Ecto neural progenitor cell (in vitro differentiated cells): ENCODE measurements at places on chromosomes 16 and 17.

DNA sequence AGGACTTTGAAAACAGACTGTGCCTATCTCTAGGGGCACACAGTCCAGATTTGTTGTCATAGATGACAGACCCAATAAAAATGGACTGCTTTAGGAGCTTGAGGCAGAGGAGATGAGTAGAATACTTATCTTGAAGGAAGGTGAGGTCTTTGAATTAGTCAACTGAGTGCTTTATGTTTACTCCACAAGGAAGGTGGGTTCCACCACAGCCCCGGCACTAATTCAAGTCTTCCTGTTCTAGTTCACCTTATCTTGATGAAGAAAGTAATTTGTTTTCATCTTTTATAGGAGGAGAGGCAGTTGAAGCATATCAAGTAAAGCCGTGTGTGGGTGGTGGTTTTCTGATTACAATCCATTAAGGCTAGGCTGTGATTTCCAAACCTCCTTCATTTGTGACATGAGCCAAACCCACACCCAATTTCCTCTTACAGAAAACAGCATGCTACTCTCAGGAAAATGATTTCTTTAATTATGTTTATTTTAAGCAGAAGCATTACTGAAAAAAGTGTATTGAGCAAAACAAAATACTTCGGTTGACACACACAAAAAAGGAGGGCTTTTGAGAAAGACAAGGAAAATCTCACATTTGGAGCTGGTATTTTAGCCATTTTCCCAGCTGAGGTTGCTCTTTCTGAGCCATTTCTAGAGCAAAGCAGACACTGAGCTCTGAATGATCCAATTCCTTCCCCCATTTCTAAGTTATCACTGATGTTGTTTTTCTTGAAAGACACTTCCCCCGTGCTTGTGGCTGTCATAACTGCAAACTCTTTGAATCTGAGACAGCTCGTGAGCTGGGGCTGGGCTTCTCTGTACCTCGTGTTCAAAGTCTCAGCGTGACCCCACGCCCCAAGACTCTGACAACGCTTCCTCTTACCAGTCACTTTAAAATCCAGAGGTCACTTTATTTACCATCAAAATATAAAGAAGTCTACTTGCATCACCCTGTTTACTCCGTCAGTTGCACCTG lies 35.4 kb downstream of the CDRT15 start:
- no peak for DNase-seq

GRCh38 chr16:89094252-89094879 lies 714 bp downstream of the ACSF3 start:
- no peak for DNase-seq

- no peak for DNase-seq
Measured at GRCh38 chr16:4935241-4935855, 1.6 kb downstream of the PPL start.

- no peak for DNase-seq
Measured at GRCh38 chr17:61997664-61998063, 67.4 kb downstream of the MED13 start.

- no peak for DNase-seq
Measured at GRCh38 chr17:78045316-78045715, 83.2 kb downstream of the TMC6 start.

GRCh38 chr17:32792207-32792606 lies 84.7 kb downstream of the MYO1D start:
- DNase-seq: no peak

DNA sequence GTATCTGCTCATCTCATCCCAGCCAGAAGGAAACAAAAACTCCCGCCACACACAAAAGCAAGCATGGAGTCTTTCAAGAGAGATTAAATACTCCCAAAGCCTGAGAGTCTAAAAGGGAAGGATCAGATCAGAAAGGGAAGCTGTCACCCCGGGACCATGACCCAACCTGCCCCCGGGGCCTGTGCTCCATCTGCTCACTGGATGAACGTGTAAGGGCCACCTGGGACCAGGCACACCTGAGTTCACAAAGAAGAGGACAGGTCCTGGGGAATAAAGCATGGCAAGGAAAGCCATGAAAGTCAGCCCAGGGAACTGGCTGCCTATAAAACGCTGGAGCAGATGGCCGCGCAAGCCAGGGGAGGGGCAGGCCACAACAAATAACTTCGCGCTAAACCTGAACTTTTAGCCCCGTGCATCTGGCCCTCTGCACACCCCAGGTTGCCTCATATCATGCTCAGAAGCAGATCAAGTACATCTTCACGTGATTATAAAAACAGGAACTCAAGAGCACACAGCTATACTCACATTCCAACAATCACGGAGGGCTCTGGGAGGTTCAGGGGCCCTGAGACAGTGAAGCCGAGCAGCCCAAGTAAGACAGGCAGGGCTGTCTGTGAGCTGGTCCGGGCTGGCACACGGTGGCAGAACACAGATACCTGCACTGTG lies 3.4 kb downstream of the TMEM11 start:
- no peak for DNase-seq

DNA sequence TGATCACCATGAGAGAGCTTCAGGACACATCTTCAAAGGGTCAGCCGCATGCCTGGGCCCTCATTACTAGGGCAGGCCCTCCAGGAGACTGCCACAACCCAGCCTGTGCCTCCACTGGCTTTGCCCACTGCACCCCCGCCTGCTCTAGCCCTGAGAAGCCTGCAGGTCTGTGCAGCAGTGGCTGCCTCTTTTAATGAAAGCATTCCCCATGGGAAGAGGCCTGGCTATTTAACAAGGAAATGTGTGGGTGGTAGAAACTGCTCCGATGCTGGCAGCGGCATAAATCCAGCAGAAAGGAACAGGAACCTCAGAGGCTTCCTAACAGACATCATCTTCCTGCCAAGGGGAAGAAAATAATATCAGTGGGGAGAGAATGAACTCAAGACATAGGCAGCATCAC lies 375 bp upstream of the KRT32 start:
- DNase-seq: no peak

DNA sequence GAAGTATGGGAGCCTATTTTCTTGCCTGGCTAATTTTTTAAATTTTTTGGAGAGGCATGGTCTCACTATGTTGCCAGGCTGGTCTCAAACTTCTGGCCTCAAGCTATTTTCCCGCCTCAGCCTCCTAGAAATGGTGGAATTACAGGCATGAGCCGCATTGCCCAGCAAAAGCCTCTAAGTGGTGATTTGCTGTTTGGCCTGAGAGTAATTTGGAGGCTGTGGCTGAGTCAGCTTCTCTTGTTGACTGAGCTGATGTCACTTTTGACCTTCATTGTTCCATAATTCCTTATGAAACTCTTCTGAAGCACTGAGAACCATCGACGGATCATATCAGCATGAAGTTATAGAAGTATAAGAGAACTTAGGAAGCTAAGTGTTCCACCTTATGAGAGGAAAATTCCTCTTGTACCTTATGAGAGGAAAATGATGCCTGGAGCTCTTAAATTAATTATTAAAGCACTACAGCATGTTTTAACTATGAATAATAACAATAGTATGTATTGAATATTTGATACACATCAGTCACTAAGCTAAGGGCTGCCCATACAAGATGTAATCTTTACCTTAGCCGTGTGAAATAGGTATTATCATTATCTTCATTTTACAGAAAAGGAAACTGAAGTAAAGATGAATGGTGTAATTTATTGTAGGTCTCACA lies 220.8 kb upstream of the MON1B start:
- DNase-seq: no peak

DNA sequence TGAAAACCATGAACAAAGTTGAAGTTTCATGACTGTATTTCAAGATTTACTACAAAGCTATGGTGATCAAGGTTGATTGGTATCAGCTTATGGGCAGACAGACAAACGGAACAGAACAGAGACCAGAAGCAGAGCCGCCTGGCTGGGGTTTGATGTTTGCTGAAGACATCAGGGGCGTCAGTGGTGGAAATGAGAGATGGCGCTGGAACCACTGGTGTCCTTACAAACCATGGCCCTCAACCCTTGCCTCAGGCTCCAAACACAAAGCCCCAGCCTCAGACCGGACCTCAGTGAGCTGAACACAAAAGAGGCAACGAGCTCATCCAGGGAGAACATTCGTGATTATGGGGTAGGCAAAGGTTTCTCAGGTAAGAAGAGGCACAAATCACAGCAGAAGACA lies 113.0 kb upstream of the METRNL start:
- DNase-seq: peak; percentile 30

GRCh38 chr17:67281743-67282142 lies 36.7 kb upstream of the HELZ start:
- DNase-seq: no peak

DNA sequence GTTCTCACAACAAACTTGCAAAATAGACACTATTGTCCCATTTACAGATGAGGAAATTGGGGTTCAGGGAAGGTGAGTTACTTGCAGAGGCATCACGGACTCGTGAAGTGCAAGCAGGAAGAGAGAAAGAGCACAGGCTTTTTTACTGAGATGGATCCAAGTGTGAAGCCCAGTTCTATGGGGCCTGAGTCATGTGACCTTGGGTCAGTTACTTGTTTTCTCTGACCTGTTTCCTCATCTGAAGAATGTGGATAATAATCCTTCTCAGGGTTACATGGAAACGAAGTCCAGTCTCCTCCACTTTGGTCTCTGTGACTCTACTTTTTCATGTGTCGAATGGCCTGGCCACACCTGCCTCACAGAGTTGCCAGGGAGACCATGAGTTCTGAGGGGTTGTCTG lies 134.4 kb downstream of the SPACA3 start:
- DNase-seq: no peak

DNA sequence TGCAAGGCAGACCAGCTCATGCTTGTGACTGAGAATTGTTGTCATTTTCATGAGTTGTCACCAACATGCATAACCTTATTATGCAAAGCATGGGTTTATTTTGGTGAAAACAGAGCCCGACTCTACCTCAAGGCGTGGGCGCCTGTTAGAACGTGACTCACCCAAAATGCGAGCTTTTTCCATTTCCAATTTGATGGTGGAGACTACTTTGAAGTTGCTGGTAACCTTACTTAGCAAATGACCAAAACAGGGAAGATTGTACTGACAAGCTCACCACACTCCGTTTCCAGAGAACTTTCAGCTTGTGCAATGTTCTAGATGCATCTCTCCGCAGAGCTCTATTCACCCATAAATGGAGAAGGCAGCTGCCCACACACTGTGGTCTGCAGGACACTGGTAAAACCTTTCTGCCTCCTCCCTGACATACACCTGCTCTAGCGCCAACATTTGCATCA lies 284.5 kb downstream of the MAF start:
- no peak for DNase-seq

DNA sequence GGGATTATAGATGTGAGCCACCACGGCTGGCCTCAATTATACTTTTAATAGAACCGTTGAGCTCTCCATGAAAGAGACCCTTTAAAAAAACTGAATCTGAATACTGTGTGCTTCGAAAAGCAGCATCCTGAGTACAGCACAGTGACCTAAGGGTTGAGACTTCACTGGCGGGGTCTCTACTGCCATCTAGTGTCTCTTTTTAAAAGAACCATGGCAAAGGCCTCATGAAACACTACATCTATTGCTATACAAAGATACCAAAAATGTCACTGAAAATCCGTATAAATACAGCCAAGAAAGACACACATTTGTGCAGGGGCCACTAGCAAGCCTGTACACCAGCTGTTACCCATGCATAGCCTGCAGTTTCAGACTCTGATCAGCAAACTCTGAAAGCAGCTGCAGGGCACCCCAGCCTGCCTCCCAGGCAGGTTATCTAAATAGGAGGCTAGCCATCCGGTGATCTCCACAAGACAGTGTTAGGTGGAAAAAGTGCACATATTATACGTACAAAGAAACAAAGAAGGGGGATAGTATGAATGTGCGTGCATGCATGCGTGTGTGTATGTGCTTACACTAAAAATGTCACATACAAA lies 35.3 kb downstream of the NPLOC4 start:
- DNase-seq: no peak

DNA sequence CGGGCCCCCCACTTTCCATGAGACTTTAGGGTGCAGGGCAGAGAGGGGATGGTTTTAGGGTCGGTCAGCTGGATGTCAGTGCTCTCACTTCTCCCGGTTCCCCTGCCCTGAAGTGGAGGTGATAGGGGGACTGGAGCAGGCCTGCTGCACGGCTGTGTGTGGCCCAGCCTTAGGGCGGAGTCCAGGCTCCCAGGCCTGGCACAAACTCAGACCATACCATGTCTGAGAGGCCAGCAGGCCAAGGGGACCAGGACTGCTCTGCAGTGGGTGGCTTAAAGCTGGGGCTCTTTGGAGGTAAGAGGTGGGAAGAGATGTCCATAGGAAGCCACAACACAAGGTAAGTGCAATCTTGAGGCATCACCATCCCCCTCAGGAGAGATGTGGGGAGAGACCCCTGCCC lies 8.3 kb downstream of the TFAP4 start:
- DNase-seq: no peak

- no peak for DNase-seq
Measured at GRCh38 chr16:59042301-59042700, 308.2 kb upstream of the GOT2 start.

GRCh38 chr16:2467528-2468232 lies 3.4 kb upstream of the NTN3 start:
- peak; percentile 79 for DNase-seq

GRCh38 chr17:57982452-57983170 lies 5.4 kb downstream of the VEZF1 start:
- DNase-seq: no peak

DNA sequence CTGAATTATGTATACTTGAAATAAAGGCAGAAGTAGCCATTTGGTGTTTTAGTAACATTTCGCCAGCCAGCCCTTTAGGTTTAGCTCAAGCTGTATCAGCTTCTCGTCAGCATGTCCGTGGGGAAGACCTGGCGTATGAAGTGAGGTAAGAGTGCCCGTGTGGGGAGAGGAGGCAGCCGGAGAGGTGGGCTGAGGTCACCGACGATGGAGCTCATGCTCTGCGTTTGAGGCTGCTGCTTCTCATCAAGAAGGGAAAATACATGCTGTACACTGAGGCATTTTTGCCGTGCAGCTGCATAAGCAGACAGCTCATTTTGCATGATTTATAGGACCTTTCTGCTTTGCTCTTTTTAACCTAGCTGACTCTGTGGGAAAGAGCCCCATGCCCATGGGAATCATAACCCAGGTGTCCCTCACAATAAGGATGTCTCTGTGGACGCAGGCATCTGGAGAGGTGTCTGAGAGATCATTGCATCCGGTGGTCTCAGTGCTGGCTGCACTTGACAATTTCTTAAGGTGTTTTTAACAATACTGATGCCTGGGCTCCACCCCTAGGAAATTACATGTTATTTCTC lies 179.1 kb downstream of the ABCC12 start:
- DNase-seq: no peak

GRCh38 chr17:36198831-36199465 lies 2.4 kb upstream of the CCL3L1 start:
- no peak for DNase-seq

- DNase-seq: no peak
Measured at GRCh38 chr16:65660390-65660789, 538.5 kb upstream of the CDH11 start.

DNA sequence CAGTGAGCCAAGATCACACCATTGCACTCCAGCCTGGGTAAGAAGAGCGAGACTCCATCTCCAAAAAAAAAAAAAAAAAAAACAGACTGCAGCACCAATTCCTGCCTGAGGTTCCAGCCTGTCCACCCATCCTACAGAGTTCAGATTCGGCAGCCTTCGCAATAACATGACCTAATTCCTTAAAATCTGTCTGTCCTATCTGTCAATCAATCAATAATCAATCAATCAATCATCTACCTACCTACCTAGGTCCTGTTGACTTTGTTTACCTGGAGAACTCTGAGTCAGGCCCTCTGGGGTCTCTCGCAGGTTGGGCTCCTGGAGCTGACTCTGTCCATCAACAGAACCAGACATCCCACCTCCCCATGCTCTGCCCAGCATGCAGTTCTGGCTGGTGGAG lies 236.7 kb downstream of the ENGASE start:
- DNase-seq: no peak
